ENCODE measurements at places on chromosomes 5 and 9.

DNA sequence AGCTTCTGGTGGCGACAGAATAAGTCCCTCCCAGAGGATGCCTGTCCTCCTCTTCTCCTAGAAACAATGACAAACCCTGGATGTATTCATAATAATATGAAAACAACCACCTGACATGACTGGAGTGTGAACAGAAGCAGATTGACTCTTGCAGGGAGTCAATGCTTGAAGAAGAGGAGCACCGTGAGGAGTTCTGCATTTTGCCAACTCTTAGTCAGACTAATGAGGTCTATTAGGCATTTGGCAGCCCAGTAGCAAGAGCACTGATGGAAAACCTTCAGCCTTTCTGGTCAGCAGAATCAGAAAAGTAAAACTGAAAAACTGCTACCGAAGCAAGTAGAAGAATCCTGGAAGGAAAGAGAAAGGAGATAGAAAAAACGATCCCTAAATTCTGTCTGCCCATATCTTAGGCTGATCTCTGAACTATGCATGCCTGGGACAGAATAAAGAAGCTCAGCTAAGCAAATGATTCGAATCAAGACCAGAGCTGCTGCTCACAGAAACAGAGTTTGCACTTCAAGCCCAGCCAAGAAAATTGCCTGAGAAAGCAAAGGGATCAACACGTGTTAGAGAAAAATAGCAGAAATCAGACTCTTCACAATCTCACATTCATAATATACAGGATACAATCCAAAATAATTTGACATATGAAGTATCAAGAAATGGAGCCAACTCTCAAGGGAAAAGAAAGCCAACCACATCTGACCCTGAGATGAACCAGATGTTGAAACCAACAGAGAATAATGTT lies 69.5 kb upstream of the OSMR start:
- no peak for DNase-seq

DNA sequence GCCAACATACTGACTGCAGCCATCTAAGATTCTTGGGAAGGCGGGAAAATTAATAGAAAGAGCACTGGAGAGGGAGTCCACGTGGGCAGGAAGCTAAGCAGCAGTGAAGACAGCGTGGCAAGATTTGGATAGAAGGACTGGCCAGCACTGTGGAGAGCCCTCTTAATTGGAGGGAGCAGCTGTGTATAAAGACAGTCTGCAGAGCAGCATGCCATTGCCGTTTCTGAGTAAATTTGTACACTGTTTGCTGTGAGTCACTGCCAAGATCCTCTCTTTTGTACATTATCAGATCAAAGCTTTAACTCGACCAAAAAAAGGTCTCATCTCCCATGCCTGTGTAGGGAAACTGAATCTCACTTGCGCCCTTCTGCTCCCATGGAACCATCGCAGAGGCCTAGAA lies 45.3 kb downstream of the INSYN2B start:
- DNase-seq: no peak

- DNase-seq: no peak
Observed at GRCh38 chr9:133930046-133930681, 62.0 kb downstream of the VAV2 start.

- no peak for DNase-seq
Observed at GRCh38 chr9:134073500-134073899, 5.7 kb upstream of the BRD3 start.
